Non-pigmented ciliary epithelial cell (primary cell): ENCODE measurements at places on chromosomes 12 and 14.

- DNase-seq: no peak
Observed at GRCh38 chr12:32334371-32334777, 65.0 kb upstream of the FGD4 start.

DNA sequence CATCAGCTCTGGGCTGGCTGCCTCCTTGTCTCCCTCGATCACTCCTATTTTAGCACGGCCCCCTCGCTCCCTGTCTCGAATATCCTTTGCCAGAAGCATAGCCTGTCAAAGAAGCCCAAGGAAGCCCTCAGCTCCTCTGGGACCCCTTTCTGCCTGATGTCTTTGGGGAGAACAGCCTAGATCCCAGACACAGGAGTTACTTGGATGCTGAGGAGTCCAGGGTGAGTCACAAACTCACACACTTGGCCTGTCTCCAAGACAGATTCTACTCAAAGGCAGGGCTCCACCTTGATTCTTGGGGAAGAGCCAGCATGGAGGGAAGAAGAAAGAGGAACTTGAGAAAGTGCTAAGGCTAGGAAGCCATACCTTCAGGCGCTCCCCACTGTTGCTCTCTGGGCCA lies 8.1 kb downstream of the AVIL start:
- no peak for DNase-seq

DNA sequence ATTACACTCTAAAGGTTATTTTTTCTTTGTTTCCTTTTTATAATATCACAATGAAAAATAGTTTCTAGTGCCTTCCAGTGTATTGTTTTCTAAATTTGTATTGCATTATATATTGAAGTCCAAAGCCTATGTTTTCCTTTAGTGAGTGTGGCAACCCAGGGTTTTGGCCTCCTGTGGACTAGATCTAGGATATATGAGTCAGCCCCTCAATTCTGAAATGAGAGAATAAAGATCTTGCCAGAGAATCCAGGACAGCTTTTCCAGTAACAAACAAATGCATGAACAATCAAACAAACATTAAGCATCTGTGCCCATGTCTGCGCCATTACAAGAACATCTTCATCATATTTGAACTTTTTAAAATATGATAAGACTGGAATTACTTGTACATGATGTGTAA lies 70.7 kb upstream of the SSTR1 start:
- DNase-seq: no peak

DNA sequence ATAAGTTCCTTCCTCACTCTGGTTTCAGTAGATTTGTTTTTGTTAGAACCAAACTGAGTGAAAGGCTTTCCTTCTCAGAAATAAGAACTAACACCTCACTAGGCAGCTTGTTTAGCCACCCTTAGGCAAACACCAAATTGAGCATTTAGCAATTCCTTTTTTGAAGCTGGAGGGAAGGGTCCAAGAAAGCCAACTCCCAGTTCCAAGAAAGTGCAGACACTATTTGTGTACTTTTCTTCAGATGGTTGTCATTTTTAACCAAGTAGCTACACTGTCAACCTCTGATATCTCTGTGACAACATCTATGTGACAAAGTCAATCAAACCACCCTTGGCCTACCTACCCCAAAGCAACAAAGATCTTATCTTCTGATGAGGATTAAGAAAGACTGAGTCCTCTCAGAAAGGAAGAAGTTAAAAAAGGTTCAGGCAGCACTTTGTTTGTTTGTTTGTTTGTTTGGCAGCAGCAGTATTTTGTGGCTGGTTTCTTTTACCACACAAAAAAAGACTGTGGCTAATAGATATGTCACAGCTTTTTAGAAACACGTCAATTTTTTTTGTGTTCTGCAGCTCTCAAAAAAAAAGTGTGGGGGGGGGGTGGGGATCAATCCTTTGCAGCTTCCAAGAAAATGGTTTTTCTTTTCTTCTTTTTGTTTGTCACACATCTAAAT lies 203.8 kb downstream of the CRADD start:
- DNase-seq: no peak

DNA sequence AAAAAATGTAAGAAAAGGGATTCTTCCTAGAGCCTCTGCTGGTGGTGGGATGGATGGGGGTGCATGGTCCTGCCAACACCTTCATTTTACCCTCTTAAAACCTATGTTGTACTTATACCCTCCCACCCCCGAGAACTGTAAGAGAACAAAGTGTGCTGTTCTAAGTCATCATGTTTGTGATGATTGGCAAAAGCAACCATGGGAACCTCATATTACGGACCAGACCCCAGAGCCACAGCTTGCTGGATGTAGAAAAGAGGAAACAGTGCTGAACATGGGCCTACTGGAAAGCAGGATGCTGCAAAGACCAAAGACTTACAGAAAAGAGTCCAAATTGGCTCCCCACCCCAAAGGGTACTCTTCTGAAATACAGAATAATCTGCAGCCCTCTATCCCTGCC lies 311.2 kb downstream of the DUSP6 start:
- no peak for DNase-seq

DNA sequence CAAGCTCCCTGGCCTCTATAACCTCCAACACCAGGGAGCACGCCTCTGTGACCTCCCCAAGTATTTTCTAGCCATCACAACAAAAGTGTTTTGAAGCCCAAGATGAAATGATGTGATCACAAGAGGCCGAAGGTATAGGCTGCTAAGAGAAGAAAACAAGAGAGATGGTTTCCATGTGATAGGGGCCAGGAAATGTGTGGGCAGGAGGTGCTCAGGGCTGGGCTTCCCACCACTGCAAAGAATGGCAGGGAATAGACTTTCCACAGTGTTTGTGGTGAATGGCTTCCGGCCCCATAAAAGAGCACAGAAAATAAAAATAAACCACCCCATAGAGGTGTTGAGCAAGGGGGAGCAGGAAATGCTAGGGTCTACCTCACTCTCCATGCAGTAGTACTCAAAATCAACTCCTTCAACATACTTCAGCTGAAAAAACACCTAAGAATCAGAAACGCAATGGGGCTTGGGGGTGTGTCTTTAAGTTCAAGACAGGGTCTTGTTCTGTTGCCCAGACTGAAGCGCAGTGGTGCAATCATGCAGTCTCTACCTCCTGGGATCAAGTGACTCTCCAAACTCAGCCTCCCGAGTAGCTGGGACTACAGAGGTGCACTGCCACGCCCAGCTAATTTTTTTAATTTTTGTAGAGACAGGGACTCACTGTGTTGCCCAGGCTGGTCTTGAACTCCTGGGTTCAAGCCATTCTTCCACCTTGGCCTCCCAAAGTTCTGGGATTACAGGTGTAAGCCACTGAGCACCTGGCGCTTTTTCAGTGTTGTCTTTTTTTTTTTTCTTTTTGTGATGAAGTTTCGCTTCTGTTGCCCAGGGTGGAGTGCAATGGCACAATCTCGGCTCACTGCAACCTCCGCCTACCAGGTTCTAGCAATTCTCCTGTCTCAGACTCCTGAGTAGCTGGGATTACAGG lies 27.1 kb downstream of the DAD1 start:
- no peak for DNase-seq

DNA sequence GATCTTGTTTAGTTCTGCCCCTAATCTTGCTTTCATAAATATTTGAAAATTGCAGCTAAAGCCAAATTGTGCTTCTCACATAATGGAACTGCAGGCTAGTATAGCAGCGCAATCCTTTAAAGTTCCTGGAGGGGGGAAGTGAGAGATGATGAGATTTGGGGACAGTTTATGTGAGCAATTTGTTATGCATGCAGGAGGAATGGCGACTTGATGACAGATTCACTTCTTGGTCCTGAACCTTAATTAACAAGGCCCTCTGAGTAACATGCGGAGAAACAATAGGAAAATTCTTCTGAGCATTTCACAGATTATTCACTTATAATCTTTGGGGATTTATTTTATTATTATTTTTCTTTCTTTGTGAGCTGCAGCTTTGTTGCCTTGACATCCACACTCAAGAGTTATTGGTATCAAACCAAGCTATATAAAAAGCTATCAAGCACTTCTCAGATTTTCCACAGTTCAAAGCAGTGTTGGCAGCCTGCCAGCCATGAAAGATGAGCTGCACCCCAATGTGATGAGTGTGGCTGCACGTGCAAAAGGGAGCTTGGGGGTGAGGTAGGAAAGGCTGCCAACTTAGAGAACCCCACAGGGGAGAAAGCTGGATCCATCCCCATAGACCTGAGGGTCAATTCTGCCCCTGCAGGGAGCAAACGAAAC lies 1662.2 kb upstream of the FLRT2 start:
- no peak for DNase-seq

- no peak for DNase-seq
Observed at GRCh38 chr12:72366255-72366654, 94.1 kb downstream of the TRHDE start.

GRCh38 chr12:110023059-110023980 lies 24.1 kb downstream of the ANKRD13A start:
- DNase-seq: no peak

DNA sequence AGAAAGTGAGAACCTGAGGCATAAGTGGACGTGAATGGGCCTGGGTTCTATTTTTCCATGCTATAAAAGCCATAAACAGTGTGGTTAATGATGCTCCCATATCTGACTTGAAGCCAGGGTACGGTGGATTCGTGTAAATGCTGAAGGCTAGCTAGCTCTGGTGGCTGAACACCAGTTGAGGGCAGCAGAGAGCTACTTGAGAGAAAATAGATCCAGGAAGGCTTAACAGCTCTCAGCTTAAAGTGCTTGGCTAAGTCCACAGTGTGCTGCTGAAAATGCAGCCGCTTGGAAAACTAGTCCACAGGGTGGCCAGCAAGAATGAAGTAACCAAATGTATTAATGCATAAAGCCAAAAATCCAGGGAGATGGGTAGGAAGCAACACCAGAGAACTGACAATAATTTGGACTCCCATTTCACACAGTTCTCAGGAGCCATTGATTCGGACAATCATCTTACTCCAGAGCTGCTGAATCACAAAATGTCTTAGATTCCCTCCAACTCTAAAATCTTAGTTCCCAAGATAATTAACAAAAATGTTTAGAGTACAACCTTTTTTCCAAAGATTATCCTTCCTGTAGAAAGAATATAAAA lies 15.0 kb upstream of the FOXG1 start:
- DNase-seq: no peak

GRCh38 chr12:101107032-101107763 lies 102.8 kb downstream of the SLC5A8 start:
- DNase-seq: no peak

GRCh38 chr14:51430633-51431032 lies 190.6 kb downstream of the TMX1 start:
- DNase-seq: no peak

DNA sequence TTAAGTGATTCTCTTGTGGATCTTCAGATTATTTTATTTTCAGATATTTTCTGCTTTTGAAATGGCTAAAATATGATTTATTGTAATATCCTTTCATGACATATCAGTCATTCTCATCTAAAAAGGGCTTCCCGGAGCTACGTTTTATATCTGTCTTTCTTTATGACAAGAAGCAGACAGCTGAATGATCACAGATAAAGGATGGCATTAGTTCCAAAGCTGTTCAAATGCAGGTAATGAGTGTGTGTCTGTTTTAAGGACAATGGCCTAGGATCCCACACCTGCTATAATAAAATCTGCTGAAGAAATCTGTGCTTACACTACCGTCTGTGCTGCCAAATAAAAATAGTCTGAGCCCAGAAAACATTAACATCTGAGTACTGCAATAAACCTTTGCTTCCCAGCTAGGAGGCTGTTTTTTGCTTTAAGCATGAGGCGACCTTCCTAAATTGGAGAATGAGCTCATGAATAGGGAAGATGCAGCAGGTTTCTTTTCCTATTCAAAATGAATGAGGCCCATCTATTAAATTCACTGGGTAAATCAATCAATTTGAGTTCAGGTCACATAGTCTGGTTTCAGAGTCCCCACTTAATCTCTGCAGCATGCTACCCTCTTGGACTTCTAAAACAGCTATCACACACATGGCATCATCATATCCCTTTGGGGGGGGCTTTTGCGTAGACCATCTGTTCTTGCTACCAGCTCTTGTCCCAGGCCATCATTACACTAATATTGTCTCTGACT lies 498.5 kb downstream of the NELL2 start:
- DNase-seq: no peak

DNA sequence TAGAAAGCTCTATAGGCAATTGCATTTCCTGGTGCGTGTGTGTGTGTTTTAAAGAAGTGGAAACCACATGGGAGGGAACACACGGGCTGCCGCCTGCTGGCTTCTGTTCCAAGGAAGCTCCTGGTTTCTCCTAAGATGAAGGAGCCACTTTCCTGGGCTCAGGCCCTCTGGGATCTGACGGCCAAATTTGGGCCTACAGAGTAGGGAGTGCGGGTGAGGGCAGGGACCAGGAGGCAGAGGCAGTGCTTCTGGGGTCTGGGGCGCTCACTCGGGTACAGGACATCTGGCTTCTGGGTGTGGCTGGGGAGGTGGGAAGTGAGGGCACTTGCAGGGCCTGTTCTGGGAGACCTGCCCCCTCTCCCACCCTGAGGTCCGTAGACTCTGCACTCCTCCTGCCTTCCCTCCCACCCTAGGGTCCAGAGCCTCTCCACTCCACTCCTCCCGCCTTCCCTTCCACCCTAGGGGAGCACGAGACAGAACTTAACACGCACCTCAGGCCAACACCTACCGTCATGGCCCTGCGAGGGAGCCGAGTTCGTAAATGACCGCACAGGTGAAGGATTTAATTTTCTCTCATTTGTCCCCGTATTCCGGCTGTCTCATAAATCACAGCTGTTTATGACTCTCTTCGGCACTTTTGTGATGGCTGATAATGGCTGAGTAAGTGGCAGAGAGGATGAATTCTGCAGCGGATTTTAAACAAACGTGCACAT lies 127.7 kb downstream of the KIF26A start:
- no peak for DNase-seq

DNA sequence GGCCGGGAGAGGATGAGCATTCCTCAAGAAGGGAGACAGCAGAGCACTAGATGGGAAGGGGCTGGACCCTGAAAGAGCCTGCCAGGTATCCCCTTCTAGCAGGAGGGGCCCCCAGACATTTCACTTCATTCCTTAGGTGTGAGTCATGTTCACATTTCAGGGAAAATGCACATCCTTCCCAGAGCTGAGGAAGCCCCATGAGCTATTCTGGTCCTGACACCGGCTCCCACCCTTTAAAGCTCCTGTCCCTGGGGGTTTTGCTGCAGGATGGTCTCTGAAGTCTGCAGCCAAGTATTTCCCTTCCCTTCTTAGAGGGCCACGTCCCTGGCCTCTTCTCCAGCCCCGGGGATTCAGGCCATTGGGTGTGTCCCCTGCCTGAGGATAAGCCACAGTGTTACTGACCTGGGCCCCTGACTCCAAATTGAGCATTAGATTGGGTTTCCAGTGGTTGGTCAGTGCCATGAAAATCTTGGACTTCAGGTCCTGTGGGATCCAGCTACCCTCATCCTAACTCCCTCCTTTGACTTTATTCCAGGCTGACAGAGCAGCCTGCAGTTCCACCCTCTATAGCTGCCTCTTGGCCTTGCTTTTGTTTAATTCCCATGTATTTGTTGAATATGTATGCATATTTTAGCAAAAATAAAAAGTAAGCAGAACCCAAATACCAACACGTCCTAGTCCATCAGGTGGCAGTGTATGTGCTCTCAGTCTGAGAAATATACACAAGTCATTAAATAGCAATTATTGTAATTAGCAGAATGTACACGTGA lies 267.1 kb downstream of the CACNA1C start:
- no peak for DNase-seq

GRCh38 chr14:64349741-64350490 lies 38.2 kb upstream of the MTHFD1 start:
- no peak for DNase-seq
